ENCODE measurements at places on chromosomes 12 and 14.

DNA sequence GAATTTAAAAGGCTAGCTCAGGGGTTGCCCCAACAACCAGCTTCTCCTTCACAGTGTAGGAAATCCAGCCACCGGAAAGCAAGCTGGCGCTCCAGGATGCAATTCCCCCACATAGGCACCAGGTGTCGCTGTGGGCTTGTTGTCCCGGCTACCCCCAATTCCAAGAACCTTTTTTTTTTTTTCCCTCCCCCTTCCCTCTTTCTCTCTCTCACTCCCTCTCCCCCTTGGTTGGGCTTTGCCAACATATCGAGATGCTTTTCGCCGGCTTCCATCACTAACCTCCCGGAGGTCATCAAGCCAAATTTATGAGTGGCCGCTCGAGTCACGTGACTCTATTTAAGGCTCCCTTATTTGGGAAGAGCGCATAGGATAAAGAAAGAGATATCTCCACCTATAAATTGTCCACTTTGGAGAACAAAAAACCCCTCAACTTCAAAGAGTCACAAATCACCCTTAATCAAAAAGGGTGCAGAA, at the start of gene HOXC5:
HOXC5 (plus strand) TSS at position 424 of the 474 bp plus-strand sequence. CDS start 73 bp downstream, outside the sequence.
- DNase-seq: no peak

DNA sequence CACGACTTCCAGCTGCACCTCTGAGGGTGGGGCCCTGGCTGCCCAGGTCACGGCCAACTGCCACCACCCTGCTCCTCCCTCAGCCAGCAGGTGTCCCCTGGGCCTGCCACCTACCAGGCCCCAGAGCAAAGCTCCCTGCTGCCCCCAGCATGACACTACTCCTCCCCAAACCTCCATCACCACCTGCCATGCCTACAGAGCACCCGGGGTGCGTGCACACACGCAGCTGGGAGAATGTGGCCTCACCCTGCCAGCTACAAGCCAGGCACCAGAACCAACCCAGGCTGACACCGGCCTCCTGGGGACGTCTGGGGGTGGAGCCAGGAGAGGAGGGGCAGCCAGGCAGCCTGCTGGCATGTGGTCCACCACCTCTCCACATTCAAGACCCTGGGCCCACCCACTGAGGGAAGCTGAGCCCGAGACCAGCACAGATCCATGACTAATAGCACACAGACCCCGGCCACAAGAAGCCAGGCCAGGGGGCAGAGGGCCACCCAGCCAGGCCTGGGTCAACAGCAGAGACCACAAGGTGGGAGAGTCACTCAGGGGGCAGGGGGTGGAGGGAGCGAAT, 3.4 kb downstream of the JAG2 start:
- no peak for DNase-seq

GRCh38 chr12:75634244-75635222, 123.1 kb upstream of the KRR1 start:
- DNase-seq: no peak

DNA sequence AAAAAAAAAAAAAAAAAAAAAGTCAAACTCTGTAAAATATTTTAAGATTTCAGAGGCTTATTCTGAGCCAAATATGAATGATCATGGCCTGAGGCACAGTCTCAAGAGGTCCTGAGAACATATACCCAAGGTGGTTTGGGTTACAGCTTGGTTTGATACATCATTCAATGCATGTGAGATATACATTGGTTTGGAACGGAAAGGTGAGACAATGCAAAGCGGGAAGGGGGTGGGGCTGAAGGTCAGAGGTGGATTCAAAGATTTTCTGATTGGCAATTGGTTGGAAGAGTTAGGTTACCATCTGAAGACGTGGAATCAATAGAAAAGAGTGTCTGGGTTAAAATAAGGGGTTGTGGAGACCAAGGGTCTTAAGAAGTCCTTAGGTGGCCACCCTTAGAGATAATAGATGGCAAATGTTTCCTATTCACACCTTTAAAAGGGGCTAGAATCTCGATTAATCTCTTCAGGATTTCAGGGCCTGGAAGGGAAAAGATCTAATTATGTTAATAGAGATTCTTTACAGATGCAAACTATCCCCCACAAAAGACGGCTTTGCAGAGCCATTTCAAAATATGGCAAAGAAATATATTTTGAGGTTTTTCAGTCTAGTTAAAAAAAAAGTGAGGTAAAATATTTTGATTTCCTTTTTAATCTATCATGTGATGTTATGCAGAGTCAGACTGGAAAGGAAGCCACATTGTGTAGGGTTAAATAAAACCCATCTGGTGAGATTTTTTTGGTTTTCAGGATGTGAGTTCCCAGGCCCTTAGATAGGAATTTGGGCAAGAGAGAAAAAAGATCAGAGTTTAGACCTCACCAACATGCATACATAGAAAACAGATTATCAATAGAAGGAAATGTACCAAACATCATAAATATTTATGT, 173.8 kb upstream of the CNOT2 start:
- DNase-seq: no peak

DNA sequence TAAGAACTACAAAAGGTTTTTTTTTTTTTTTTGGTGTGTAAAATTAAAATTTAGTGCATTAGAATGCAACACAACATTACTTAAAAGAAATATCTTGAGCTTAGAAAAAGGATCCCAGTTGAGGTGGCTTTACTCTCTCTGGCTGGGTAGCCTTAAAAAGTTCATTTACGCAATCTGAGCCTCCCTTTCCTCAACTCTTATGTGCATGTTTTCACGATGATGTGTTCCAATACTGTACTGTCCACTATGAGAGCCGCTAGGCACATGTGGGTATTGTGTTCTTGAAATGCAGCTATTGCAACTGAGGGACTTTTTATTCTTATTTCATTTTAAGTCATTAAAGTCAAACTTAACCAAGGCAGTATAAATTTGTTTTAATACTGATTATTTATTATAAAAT, 460.9 kb upstream of the SYT1 start:
- DNase-seq: no peak

All from stimulated activated CD4-positive, alpha-beta T cell treated with anti-CD3 and anti-CD28 coated beads, TNF-alpha, amount 100 ng/mL, for 48 hours (primary cell).